ENCODE measurements at places on chromosomes 5 and 9. TPM values are rescaled to one million over a fixed set of nuclear protein-coding genes. Genes with fewer than 3 reads are reported as not detected.

- DNase-seq: no peak
These were observed 63.7 kb upstream of the RUFY1 start for GRCh38 chr5:179486596-179487051.

- DNase-seq: peak; percentile 13
These were observed 729 bp upstream of the TMEM38B start for GRCh38 chr9:105693435-105694189.

Gene CER1
- not detected for total RNA-seq

Gene GAS1
- total RNA-seq: 15.9 TPM

All from SK-MEL-5 (cell line).